ENCODE measurements at places on chromosomes 7 and 10.
A peak's percentile ranks its signal among the peaks of the same experiment; 100 is the strongest.

DNA sequence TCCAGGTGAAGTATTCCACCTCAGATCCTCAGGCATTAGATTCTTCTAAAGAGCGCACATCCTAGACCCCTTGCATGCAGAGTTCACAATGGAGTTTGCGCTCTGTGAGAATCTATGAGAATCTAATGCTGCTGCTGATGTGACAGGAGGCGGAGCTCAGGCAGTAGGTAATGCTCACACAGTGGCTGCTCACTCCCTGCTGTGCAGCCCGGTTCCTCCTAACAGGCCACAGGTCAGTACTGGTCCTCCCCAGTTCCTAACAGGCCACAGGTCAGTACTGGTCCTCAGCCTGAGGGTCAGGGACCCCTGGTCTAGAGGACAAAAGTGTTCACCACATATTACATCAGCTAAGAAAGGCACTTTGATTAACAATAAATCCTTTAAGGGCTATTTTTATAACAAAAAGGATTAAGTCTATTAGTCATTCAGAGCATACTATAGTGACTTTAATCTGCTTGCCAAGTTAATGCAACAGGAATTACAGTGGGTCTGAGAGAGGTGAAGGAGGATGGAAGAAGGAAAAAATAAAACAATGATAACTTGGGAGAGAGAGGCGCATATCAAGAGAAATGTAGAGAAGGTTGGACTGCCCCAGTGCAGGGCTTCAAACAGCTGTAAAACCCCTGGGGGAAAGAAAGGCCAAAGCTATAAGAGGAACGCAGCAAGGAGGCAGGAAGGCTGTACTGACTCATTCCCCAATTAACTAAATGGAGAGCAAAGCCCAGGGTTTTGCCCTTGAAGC lies 49.2 kb downstream of the CUL2 start:
- peak; percentile 5 for DNase-seq

DNA sequence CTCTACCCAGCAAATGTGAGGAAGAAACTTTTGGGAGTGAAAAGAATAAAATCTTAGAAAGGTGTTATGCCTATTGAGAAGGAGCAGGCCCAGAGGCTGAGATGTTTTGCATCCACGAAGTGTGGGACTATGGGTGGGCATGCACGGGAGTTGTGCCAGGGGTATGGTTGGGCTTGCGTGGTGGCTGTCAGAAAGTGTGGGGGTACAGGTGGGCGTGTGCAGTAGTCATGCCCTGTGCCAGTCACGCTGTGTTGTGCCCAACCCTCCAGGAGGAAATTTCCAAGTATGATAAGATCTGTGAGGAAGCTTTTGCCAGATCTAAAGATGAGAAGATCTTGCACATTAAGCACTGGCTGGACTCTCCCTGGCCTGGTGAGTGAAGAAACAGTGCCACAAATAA lies 52.9 kb upstream of the ZMIZ2 start:
- no peak for DNase-seq

- DNase-seq = no peak
Observed at GRCh38 chr7:129431911-129432643, 2.2 kb upstream of the STRIP2 start.

- DNase-seq = no peak
Observed at GRCh38 chr7:27991006-27991528, 189.5 kb downstream of the JAZF1 start.

- DNase-seq = no peak
Observed at GRCh38 chr7:104149822-104150221, 58.0 kb downstream of the ORC5 start.

- no peak for DNase-seq
Observed at GRCh38 chr10:131733596-131733995, 167.2 kb upstream of the PPP2R2D start.

DNA sequence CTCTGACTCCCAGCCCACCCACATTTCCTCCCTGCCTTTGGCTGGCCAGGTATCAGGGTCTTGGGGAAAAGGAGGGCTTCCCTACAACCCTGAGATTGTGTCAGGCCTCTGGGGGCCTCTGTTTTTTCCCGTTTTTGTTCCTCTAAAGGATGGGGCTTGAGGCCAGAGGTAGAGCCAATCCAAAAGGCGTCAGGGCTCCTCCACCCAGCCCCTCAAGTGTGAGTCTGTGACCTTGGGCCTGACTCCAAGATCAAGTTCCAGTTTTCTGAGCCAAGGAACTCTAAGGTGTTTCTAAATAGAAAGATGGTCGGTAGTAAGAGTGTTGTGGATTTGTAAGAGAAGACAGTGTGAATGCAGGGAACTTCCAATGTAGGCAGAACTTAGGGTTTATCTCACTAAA lies 6.6 kb downstream of the EEPD1 start:
- no peak for DNase-seq

DNA sequence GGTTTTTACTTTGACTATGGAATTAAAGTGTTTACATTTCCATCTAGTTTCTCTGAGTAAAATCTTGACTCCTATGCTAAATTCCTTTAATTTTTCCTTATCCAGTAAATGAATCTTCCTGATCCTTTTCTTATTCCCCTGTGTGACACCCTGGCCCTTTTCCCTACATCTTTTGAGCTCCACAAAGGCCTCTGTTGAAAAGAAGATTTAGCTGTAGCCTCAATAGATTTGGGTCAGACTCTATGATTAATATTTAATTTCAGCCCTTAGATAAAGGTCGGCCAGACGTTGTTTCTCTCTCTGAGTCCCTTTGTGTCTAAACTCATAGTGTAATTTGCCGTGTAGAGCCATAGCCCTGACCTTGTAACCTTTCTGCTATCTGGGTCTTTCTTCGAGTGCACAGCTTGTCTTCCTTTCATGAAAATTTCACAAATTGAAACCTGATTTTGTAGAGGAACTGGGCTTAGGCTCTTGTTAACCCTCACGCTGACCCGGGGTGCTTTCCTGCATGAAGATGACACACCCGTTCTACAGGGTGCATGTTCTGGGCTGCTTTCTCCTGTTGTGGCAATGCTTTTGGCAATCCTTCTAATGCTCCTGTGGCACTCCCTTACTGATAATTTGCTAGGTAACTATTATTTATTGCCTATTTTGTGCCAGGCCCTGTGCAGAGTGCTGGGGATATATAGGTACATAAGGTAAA lies 21.2 kb downstream of the LSMEM1 start:
- DNase-seq = no peak

DNA sequence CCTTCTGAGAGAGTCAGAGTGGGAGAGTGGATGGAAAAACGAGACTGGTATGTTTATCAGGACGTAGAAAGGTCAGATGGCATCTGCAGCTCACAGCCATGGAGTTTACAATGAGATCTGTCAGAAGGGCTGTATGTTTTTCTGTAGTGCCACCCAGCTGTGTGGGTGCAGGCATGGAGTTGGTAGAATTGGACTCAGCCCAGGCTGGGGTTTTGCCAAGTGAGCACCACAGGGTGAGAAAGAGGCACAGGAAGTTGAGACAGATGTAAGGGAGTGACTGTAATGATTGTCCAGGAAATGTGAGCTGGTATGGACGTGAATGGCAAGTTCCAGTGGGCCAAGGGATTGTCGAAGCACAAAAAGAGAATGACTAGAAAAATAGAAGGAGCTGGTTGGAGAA lies 9.1 kb upstream of the ZYX start:
- DNase-seq = no peak

DNA sequence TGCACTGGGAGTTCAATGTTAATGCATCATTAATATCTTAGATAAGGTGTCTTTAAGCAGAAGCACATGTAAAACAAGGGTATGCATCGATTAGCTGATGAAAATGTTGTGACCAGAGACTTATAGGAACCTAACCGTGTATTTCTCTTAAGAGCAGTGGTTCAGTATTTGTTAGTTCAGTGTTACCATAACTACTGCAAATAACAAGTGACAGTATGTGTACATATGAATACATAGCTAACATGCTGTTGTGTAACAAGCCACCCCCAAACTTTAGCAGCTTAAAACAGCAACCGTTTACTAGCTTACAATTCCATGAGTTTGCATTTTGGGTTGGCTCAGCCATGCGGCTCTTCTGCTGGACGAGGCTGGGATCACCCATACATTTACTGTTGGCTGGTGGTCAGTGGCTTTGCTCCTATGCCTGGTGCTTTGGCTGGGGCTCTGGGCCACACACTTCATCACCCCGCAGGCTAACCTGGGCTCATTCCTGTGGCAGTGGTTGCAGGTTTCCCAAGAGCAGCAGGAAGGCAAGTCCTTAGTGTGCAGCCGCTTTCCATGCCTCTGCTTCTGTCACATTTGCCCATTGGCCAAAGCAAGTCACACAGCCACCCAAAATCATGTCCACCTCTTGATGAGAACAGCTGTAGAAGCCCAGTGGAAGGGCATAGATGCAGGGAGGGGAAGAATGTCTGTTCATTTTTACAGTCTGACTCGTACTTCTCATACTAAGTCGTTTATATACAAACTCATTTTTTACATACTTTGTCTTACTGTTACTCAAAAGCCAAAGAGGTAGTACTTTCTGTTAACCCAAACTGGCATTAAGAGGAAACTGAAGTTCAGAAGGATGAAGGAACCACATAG lies 103.3 kb upstream of the GATA3 start:
- DNase-seq = no peak

DNA sequence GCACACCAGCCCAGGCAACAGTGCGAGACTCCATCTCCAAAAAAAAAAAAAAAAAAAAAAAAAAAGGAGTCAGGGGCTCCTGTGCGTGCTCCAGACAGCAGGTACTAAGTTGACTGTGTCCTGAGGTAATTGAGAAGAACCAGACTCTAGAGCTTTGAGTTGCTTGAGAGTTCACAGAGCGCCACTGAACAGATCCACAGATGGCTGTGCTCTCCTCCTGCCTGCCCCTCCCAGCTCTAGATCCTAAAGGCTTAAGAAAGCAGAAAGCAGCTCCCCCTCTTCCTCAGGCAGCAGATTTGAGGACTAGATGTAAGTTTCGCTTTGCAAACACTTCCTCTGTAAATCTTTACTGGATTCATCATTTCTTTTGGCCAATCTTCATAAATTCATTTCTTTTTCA lies 38.7 kb downstream of the SHH start:
- DNase-seq = no peak

- no peak for DNase-seq
Observed at GRCh38 chr10:79351332-79351731, 4.1 kb downstream of the PPIF start.

GRCh38 chr7:66272321-66272720 lies 67.2 kb downstream of the TPST1 start:
- no peak for DNase-seq

GRCh38 chr10:74898201-74898976 lies 72.0 kb downstream of the KAT6B start:
- DNase-seq = no peak

GRCh38 chr7:112293416-112293815 lies 86.9 kb downstream of the ZNF277 start:
- no peak for DNase-seq

- no peak for DNase-seq
Observed at GRCh38 chr10:30398193-30398592, 35.8 kb upstream of the MAP3K8 start.

- no peak for DNase-seq
Observed at GRCh38 chr7:44052771-44053365, 8.4 kb downstream of the DBNL start.

DNA sequence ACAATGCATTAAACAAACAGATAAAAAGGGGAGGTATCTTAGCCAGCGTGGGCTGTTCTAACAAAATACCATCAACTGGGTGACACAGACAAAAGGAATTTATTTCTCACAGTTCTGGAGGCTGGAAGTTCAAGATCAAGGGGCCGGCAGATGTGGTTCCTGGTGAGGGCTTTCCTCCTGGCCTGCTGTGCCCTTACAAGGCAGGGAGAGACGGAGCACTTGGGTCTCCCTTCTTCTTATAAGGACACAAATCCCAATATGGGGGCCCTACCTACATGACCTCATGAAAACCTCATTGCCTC lies 281.6 kb upstream of the KLF14 start:
- DNase-seq = no peak

DNA sequence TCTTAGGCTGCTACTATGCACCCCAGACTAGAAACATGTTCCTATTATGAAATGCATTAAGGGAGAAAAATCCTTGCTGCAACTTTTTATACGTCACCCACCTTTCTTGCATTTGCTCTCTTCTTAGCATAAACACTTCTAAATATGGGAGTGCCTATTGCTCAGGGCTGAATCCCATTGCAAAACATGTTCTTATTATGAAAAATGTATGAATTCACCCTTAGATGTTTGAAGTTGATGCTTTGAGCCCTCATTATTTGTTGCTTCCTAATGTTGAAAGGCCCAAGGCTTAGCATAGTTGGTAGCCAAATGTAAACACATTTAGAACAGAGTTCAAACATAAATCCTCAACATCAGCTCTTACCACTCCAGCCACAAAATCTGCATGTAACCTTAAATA lies 52.8 kb downstream of the BMPER start:
- no peak for DNase-seq

- no peak for DNase-seq
Observed at GRCh38 chr7:4236389-4236788, 445.7 kb upstream of the FOXK1 start.

GRCh38 chr7:134182078-134182477 lies 54.9 kb downstream of the LRGUK start:
- DNase-seq = no peak

GRCh38 chr7:71009636-71010035 lies 122.3 kb upstream of the GALNT17 start:
- no peak for DNase-seq

DNA sequence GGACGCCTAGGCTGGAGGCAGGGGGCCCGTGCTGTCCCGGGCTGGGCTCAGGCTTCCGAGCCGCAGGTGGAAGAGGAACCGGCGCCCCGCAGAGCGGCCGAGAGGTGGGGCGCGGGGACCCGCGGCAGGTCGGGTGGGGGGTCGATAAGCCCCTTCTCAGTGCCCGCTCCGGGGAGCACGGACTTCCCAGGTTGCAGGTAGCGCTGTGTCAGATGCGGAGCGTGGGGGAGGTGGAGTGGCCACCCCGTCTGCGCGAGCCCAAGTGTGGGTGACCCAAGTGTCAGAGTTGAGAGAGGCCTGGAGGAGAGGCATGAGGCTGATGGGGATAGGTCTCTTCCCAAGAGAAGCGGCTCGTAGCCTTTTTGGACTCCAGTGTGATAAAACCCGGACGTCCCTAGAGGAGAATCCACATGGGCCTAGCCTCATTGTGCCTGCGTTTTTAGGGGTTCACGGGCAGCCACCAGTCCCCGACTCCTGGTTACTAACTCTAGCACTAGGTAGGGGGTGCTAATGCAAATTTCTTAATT lies 580 bp downstream of the EEPD1 start:
- DNase-seq = no peak

GRCh38 chr10:112519133-112519761 lies 72.2 kb downstream of the VTI1A start:
- DNase-seq = no peak

DNA sequence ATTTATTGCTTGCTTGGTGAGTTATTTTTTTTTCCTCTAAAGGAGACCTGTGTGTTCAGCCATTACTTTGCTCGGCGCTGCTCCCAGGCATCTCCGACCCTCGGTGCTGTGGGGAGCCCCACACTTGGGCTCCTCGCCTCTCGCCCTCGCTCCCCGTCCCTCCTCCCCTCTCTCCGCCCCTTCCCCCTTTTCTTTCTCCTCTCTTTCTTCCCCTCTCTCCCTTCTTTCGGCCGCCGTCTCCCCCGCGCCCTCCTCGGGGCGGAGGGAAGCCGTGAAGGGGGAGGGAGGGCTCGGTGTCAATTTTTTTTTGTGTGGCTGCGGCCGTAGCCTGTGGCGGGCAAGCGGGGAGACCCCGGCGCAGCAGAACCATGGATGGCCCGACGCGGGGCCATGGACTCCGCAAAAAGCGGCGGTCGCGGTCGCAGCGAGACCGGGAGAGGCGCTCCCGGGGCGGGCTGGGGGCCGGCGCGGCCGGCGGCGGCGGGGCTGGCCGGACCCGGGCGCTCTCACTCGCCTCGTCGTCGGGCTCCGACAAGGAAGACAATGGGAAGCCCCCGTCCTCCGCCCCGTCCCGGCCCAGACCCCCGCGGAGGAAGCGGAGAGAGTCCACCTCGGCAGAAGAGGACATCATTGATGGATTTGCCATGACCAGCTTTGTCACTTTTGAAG lies 1.1 kb downstream of the AUTS2 start:
- no peak for DNase-seq

All from HEK293T (cell line).